ENCODE measurements at places on chromosomes 5 and 9.

- no peak for DNase-seq
These were observed 405.9 kb upstream of the DAP start for GRCh38 chr5:11166923-11167322.

DNA sequence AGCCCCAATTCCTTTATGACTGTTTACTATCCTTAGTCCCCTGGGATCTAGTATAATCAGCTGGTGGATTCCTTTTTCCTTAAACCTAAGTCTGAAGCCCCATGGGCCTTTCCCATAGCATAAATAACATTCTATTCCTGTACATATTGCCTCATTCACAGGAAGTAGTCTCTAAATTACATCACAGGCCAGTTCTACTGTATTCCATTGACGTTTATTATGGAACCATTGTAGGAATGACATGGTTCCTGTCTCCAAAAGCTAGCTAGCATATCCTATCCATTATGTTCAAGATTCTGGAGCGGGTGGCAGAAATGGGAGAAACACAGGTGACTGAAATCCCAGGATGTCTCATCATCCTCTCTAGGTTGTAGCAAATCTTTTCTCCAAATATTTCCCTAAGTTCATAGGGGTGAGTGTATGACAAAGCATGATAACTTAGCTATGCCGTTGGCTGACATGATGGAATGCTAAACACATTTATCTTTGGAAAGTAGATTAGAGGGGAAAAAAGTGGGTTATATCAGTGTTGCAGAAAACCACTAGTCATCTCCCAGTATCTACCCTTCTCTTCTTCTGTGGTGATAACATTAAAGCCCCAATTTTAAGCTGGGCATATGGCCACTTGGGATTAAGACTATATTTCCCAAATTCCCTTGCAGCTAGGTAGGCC lies 140.1 kb downstream of the FGF1 start:
- DNase-seq = no peak

DNA sequence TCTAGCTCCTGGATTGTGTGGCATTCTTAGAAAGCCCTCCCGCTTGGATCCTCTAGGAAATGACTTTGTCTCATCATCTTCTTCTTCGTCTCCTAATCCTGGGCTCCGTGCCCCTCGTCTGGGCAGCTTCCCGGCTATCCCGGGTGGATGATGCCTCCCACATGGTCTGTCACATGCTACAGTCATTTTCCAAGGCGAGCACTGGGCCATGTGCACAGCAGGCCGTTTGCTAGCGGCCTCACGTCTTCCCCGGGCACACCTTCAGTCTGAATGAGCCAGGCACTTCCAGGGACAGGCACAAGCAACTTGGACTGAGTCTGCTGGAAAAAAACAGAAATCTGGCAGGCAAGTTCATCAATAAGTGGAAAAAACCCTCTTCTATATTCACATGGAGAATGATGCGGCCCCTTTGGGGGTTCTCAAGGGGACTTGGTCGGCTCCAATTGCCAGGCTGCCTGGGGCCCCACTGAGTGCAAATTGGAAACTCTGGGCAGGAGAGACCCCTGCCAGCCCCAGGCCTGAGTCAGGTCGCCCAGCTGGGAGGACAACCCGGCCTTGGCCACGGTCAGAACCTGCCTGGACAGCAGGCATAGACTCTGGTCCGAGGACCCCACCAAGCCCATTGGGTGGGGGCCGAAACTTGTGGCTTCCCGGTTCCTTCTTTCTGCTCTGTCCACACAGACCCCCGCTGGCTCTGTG lies 11.1 kb upstream of the WNK2 start:
- no peak for DNase-seq

- DNase-seq = no peak
These were observed 7.4 kb upstream of the C5orf46 start for GRCh38 chr5:147913786-147914185.

DNA sequence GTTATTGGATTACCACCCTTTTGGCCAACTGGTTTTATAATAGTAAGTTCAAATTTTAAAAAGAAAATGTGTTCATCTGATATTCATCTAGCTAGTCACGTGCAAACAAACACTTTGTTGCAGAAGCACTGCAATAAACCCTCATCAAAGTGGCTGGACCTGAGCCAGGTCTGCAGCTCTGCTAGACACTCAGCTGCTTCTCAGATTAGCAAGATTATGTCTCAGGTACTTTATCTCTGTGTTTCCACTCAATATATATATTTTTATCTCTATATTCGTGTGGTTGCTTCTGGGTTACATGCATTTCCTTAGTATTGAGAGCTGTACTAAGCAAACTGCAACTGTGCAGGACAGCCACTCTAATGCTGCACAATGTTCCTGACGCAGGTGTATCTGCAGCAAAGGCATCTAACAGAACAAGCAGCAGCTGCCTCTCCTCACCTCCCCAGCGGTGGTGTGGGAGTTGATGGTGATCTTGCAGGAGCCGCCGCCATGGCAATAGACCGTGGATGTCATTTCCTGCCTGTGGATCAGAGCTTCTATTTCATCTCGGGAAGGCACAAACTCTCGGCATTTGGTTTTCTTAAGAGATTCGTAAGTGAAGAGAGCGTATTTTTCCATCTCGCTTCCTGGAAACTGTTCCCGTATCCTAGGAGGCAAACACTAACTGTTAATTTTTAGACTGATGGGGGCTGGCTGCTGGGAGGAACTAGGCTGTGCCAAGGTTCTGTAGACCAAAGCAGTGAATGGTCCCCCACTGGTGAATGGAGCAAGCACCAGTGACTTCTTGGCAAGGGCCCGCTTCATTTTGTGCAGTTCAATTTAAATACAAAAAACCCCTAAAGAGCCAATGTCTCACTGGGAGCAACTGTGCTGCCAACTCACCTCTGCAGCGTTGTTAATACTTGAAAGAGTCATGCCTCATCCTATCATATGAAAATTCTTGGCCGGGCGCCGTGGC lies 56.7 kb upstream of the RETREG1 start:
- DNase-seq = no peak

DNA sequence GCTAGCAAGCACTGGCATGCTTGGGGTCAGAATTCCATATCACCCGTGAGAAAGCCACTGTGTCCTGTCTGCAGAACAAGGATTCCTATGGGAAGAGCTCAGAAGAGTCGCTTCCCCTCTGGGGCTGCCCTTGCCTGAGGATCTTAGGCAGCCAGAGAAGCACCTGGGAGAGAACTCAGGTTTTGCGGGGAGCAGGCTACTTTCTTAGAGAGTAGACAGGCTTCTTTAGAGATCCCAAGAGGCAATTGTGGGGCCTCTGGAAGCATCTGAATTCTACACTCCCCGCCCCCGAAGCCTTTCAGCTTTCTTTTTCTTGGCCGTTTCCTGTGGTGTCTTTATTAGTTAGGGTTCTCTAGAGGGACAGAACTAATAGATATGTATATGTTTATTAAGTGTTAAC lies 40.9 kb downstream of the PHF2 start:
- no peak for DNase-seq

GRCh38 chr9:97954550-97954989 lies 16.6 kb upstream of the HEMGN start:
- peak; percentile 34 for DNase-seq

DNA sequence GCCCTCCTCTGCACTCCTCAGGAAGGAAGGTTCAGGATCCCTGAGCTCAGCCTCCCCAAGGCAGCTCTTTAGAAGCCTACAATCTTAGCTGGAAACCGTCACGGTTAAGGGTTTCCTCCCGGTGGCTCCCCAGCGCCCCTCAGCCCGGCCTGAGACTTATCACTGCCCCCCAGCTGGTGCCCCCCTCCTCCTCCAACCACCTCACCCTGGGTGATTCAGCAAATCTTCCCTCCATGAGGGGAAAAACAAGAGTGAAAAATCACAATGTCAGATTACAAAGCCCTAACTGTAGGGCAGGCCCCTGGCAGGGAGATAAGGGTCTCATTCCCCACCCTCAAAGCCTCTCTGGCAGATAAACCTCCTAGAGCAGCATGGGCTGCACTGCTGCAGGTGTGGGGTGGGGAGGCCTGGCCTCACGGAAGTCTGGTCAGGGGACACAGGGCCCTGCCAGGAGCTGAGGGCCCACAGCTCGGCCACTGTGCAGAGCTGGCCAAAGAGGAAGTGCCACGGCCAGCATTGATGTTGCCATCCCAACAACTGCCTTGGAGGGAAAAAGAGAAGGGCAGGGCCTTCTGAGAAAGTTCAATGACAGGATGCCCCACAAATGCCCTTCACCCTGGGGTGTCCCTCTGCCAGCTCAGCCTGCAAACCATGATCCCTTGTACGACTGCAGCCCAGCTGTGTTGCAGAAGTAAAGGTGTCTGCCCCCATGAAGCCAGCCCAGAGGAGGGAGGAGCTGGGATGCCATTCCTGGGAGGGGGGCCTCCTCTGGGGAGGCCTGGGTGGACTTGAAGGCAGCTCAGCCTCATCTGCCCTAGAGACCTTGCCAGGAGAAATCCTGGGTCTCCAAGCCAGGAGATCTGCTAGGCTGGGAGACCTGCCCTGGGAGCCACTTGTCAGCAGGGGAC lies 25.9 kb downstream of the GFI1B start:
- no peak for DNase-seq

DNA sequence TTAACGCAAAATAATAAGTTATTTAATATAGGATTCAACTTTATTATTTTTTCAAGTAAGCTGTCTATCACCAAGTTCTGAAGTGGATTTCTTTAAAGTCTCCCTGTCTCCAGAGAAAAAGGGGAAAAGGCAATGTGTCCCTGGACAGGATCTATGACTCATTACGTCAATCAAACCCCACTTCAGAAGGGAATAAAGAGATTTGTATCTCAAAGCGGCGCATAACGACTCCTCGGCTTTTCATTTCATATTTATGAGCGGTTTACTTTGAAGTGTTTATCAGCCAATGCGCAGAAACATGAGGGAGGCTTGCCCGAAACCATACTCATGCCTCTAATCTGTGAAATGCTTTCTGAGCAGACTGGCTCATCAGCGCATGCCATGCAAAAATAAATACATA lies 938.6 kb upstream of the WWC1 start:
- no peak for DNase-seq

DNA sequence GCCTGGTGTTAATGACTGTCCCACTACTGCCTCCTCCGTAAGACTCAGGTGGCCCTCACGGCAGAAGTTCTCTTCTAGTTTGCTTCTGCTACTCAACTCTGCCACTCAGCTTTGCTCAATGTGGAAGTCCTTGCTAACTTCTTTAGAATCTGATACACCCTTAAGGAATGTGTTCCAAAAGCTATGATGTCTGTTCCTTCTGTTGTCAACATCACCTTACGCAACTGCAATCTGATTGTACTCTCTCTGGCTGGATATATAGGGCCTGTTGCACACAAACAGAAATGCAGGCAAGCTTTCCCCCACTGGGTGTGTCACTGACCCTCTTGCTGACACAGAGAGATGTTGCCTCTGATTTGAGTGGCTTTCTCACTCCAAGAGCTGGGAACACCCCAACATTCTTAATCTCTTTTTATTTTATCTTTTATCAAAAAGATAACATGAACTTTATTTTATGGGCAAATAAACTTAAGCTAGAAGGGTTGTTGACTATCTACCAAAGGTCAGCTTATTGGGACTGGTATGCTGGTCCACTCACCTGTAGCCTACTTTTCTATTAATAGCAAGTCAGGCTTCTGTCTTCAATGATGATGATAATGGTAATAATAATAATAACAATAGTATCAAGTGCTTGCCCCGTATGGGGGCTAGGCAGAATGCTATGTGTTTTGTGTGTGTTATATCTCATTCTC lies 25.2 kb downstream of the TMEM252 start:
- no peak for DNase-seq

DNA sequence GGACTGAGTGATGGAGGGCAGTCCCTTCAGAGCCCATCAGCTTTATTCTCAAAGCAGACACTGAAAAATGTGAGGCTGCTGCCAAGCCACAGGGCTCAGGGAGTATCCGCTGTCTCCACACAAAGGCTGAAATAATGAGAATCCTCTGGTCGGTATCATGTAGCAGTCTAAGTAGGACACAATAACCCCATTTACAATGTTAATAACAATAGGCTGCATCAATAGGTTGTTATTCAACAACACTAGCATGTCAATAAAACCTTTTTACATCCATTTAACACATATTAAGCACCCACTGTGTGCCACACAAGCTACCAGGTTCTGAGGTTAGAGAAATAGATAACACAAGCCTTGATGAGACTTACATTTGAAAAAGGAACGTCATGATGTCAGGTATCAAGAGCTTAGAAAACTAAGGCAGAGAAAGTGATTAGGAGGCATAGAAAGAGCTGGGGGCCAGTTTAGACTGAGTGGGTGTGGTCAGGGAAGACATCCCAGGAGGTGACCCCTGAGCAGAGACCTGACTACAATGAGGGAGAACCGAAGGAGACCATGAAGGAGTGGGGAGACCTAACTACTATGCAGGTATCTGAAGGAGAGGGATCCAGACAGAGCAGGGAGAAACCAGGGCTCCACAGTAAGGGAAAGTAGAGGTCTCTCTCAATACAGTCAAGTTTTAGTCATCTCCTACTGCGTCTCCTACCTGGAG lies 140.1 kb upstream of the GRIA1 start:
- no peak for DNase-seq

- DNase-seq = no peak
These were observed 295.8 kb downstream of the DEPDC1B start for GRCh38 chr5:60404171-60404570.

- no peak for DNase-seq
These were observed 214.3 kb upstream of the GRIA1 start for GRCh38 chr5:153276151-153276550.

GRCh38 chr5:100444961-100445360 lies 90.2 kb upstream of the FAM174A start:
- DNase-seq = no peak

DNA sequence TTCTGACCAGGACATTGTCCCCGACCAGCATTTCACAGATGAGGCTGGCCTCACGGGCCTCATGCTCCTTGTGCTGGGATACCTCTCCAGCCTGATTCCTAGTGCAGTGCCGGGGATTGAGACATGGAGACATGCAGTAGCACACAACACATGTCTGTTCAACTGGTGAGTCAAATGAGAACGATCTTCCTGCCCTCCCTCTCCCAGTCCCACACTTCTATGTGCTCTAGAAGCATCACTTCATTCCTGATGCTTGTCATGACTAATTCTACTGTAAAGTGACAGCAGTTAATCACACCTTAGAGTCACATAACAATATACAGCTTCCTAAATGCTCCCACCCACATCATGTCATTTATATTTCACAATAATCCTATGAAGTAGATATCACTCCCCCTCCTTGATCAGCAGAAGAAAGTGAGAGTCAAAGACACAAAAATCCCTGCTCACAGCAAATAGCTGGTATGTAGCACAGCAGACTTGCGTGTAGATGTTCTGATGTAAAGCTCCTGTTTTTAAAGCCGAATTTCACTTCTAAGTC lies 101.8 kb downstream of the CCDC192 start:
- no peak for DNase-seq

DNA sequence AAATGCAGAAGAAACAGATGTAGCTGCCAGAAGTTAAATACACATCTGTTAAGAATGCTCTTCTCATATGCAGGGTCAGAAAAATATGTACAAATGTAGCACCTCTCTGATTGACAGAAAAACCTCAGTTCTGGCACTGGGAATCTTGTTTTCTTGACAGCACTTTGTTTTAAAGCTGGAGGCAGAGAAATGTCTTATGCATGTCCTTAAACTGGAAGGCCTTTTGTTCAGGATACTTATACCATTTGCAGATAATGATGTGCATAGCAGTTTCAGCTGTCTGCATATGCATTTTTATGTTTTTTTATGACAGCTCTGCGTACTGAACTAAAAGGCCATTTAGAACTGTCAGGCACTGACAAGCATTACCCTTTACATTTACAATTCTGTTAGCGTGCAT lies 567.9 kb downstream of the EBF1 start:
- no peak for DNase-seq

All from T-helper 1 cell (primary cell).